Naive thymus-derived CD4-positive, alpha-beta T cell (primary cell): ENCODE measurements at places on chromosomes 1 and 21.

DNA sequence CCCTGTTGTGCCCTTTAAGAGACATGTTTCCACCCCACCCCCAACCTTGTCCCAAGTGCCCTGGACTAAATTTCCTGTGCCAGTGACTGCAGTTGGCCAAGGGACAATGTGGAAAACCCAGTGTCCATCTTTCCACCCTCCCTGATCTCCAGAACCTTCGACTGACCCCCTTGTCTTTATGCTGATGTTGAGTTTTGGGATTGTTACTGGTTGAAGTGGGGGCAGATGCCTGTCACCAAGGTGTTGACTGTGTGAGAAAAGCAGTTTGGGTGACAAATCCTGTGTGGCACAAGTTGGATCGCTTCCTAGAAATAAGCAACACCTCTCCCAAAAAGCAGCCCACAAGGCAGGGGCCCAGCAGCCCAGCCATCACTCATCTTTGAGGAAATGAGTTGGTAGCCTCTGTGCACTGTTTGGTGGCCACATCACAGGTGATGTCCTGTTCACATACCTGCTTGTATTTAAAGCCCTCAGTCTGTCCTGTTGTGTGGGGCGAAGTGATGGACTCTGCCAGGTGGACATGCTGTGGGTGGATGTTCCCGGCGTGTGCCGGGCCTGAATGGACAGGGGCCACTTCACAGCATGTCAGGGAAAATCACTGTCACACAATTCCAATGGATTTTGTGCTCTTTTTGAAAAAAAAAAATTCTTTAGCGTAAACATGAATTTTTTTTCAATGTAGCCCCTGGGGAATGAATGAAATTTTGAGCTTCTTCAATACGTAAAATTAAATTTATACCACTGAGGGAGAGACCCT, 6.6 kb upstream of the MIIP start:
- H3K27me3 ChIP-seq: no peaks in the 10 kb centered on the region
- no peak overlapping the region for H3K27ac ChIP-seq
- DNase-seq: no peak
- H3K4me1 ChIP-seq: no peaks in the 10 kb centered on the region

DNA sequence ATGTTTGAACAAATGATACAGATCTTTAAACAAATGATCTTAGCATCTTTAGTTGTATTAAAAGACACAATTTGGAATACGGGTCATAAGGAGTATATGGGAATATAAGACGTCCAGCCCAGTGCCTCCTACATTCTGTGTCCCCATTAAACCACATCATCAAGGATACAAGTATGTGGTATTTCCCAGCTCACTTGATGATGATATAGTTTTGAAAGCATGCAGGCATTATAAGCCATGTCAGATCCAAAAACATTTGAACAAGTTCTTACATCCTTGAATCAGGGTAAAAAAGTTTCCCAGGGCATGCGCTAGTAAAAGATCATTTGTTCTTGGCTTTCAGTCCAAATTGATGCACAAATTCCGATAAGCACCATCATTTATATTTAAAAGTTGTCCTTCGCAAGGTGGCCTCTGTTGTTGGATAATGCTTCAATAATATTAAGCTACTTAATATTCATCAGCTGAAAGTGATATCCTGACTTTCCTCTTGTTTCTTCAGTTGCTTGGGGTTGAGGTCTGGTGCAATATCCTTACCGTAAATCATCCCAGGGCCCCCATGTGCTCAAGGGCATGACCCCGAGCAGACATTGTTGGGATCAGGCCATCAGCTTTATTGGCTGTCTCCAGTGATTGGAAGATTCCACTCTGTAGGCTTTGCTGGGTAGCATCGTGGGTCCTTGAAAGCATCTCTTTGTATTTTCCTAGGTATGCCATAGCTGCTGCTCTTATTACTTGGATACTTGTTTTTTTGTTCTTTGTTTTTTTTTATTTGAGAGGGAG, 61.8 kb downstream of the CENPF start:
- no peak for DNase-seq
- H3K27ac ChIP-seq: no peak overlapping the region

DNA sequence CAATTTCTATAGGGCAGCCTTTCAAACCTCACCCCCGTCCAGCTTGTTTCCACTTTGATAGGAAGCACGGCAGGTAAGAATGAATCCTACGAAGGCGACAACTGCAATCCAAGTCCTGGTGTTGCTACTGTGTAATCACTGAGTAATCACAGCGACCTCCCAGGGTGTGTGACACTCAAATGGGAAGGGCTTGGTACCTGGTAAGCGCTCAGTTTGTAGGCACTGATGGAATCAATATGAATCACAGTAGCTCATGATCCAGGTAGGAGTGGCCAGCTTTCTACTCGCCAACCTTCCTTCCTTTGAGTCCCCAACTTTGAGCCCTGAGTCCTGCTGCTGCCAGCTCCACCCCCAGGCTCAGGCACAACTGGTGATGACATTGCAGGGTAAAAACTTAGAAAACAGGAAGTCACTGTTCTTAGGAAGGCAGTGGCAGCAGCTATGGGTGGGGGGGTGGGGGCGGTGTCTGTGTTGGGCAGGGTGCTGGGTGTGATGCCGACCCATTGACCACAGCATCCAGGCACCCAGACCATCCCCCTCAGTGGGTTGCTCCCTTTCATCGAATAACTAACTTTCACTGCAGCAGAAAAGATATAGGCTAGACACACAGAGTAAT, 70.7 kb downstream of the CD247 start:
- peaks cover 22% of the 10 kb centered on the region for H3K36me3 ChIP-seq
- H3K4me3 ChIP-seq: peak overlapping the region; percentile 38
- peak overlapping the region; percentile 89 for H3K27ac ChIP-seq
- H3K27me3 ChIP-seq: no peaks in the 10 kb centered on the region
- DNase-seq: peak; percentile 67

DNA sequence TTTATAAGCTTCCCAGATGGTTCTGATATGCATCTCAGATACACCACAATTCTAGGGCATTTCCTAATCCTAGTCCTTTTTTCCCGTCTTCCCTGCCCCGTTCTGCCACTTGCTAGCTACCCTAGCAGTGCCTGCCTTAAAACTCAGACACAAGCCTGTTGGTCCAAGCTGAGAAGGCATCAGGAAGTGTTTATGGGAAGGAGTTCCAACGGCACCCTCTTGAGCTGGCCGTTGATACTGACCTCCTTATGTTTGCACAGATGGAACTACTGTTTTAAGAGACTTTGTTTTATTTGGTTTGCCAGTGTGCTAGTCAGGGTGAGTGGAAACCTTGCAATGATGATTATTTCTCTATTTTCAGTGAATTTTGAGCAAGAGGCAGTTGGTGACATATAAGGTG, 67.2 kb downstream of the UCK2 start:
- DNase-seq: no peak
- H3K27ac ChIP-seq: no peak overlapping the region
- no peaks in the 10 kb centered on the region for H3K36me3 ChIP-seq
- no peaks in the 10 kb centered on the region for H3K27me3 ChIP-seq

DNA sequence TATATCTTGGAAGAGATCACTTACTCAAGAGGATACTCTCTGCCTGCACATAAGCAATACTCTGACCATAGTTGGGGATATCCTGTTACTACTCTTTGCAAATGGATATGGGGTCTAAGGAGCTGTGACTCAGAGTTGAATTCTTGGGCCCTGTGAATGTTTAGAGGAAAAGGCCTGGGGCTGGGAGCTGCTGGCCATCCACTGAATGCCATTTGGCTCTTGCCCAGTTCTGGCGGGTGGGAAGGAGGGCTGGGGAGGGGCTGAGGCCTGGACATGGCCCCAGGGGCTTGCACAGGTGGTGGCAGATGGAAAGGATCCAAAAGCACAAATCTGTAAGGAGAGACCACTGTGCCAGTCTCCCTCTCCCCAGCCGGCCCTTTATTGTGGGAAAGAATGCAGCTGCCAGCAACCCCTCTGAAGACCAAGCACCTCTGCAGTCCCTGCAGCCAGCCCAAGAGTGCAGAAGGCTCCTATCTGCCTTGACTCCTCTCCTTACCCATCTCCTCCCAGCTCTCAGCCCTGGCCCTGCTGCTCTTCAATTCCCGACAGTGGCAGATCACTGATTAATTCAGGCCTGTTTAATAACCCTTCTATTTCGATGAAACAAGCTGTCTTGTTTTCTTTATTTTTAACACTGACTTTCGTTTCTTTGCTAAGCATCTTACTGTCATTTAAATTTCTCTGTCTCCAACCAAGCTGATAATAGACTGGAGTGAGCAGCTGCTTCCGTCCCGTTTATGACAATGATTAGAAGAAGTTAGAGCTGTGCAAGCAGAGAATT, 12.1 kb downstream of the PLXNA2 start:
- no peak overlapping the region for H3K4me3 ChIP-seq
- no peaks in the 10 kb centered on the region for H3K36me3 ChIP-seq
- H3K27me3 ChIP-seq: no peaks in the 10 kb centered on the region
- peaks cover 3% of the 10 kb centered on the region for H3K4me1 ChIP-seq
- no peak for DNase-seq

GRCh38 chr1:170460414-170461155, 71.4 kb upstream of the GORAB start:
- DNase-seq: no peak
- H3K4me1 ChIP-seq: no peaks in the 10 kb centered on the region
- no peaks in the 10 kb centered on the region for H3K36me3 ChIP-seq
- H3K4me3 ChIP-seq: no peak overlapping the region
- H3K27ac ChIP-seq: no peak overlapping the region

GRCh38 chr21:25390701-25391100, 216.6 kb downstream of the MRPL39 start:
- no peak overlapping the region for H3K4me3 ChIP-seq
- no peak for DNase-seq
- no peaks in the 10 kb centered on the region for H3K27me3 ChIP-seq
- H3K36me3 ChIP-seq: no peaks in the 10 kb centered on the region

GRCh38 chr1:58883888-58884482, 100.1 kb upstream of the JUN start:
- H3K27ac ChIP-seq: no peak overlapping the region
- peaks cover 21% of the 10 kb centered on the region for H3K4me1 ChIP-seq
- H3K4me3 ChIP-seq: no peak overlapping the region
- no peaks in the 10 kb centered on the region for H3K36me3 ChIP-seq
- DNase-seq: no peak

DNA sequence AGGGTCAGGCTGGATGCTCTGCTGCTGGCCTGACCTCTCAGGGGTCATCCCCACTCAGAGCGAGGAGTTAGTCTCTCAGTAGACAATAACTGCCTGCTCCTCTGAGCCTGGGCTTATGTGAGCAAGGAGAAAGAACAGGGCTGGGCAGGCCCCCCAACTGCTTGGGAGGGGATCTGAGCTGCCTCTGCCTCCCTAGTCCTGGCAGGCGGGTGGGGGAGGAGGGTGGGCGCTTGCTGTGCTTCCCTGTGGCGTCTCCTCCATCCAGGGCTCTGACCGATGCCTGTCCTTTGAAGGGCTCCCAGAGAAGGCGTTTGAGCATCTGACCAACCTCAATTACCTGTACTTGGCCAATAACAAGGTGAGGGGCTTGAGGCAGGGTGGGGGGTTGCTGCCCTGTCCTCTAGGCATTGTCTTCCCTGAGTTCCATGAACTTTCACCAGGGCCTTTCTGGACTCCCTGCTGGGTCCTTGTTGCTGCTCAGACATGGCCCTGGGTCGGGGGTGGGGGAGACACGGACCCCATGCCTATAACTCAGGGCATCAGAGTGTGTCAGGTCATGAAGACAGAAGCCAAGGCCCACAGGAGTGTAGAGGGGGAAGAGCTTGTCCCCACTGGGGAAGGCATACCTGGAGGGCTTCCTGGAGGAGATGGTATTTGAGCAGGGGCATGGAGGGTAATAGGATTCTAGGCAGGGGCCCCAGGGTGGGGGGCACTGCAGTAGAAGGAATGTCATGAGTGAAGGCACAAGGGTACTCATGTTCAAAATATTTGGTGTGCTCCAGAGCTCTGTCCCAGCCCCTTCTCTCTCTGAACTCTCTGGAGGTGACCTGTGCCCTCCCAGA, 12.5 kb downstream of the PODN start:
- H3K27me3 ChIP-seq: no peaks in the 10 kb centered on the region
- no peaks in the 10 kb centered on the region for H3K4me1 ChIP-seq
- H3K36me3 ChIP-seq: no peaks in the 10 kb centered on the region

DNA sequence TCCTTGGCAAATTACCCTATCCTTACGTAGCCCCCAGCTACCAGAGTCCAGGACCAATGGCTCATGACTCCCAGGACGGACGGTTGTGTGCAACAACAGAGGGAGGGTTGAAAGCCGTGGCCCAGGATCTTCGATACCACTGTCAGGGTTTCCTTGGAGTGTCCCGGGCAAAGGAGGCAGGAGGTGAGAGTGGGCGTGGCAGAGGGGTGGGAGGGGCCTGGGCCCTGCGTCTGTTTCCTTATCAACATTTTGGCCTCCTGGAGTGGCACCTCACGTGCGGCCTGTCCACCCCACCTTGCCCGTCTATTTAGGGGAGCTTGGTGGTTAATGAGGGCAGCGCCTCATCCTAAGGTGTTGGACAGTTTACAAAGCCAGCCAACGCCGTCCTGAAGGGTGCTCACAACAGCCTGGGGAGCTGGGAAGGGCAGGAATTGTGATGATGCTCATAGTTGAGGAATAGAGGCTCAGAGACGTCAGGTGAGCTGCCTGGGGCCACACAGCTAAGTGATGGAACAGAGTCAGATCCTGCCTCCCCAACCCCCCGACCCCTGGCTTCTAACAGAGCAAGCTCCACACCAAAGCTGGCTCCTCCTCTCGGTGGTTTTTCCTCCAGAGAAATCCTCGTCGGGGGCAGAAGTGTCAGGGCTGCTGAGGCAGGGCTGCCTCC, 17.4 kb upstream of the ARHGEF10L start:
- no peaks in the 10 kb centered on the region for H3K4me1 ChIP-seq
- no peak overlapping the region for H3K27ac ChIP-seq
- H3K36me3 ChIP-seq: no peaks in the 10 kb centered on the region
- no peaks in the 10 kb centered on the region for H3K27me3 ChIP-seq
- H3K4me3 ChIP-seq: no peak overlapping the region

DNA sequence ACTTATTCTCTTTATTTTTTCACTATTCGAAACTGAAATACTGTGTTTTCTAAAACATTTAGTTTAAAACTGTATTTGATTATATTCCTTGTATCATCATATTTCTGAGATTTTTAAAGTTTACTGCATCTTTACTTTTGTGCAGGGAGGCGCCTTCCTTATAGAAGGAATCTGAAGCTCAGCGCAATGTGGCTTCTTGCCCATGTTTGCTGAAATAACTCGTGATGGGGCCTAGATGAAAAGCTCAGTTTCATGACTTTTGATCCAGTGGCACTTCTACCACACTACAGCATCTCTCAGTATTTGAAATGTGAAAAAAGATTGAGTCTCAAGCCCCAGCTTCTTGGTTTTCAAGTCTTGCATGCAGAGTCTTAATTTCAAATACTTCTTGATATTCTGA, 28.4 kb downstream of the CACHD1 start:
- no peak overlapping the region for H3K27ac ChIP-seq
- no peaks in the 10 kb centered on the region for H3K36me3 ChIP-seq
- H3K4me3 ChIP-seq: no peak overlapping the region
- no peaks in the 10 kb centered on the region for H3K27me3 ChIP-seq
- no peak for DNase-seq
- H3K4me1 ChIP-seq: no peaks in the 10 kb centered on the region

GRCh38 chr1:37127254-37127748, 93.0 kb upstream of the GRIK3 start:
- H3K36me3 ChIP-seq: no peaks in the 10 kb centered on the region
- no peak overlapping the region for H3K27ac ChIP-seq
- H3K27me3 ChIP-seq: no peaks in the 10 kb centered on the region
- DNase-seq: no peak
- no peaks in the 10 kb centered on the region for H3K4me1 ChIP-seq
- H3K4me3 ChIP-seq: no peak overlapping the region

GRCh38 chr1:98385652-98386051, 275.9 kb upstream of the SNX7 start:
- H3K4me3 ChIP-seq: no peak overlapping the region
- no peaks in the 10 kb centered on the region for H3K36me3 ChIP-seq
- H3K27me3 ChIP-seq: no peaks in the 10 kb centered on the region
- no peak for DNase-seq
- H3K27ac ChIP-seq: no peak overlapping the region
- peaks cover 24% of the 10 kb centered on the region for H3K4me1 ChIP-seq
